ENCODE measurements at places on chromosomes 13 and 19.

DNA sequence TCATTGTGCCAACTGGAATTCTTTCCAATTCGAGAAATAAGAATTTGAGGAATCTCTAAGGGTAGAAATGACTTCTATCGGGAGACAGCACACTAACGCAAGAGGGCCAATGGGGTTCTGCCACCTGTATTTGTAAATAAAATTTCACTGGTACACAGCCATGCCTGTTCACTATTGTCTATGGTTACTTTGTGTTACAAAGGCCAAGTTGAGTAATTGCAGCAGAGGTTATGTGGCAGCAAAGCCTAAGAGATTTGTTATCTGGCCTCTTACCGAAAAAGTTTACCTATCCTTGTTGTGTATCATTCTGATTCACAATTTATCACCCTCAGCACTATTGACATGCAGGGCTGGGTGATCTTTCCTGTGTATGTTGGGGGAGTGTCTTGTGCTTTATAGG, 278.0 kb downstream of the KLF5 start:
- DNase-seq, result no peak

GRCh38 chr13:20993211-20993610, 68.2 kb downstream of the LATS2 start:
- DNase-seq, result no peak

DNA sequence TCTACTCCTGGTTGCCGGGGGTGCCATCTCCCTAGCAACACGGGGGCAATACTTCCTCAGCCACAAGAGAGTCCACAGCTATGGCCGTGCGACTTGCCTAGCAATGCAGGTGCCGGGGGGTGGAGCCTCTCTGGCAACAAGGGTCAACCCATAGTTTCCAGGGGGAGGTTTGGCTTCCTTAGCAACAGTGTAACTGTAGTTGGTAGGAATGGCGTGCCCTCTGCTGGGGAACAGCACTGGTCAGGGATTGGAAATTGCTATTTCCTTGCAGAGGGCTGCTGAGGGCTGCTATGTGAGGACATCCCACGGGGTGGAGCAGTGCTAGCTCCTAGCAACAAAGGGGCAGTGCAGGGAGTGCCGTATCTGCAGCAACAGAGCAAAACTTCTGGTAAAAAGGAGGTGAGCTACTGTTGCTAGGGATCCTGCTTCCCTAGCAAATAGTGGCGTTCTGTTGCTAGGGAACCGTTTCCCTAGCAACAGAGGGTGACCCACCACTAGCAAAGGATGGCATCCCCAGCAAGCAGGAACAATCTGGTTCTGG, 7.0 kb upstream of the TMC4 start:
- peak; percentile 40 for DNase-seq

GRCh38 chr19:32976223-32976805, 4.3 kb downstream of the FAAP24 start:
- DNase-seq, result peak; percentile 53

GRCh38 chr19:29495091-29495490, 30.7 kb upstream of the VSTM2B start:
- DNase-seq, result no peak

- DNase-seq, result no peak
Observed at GRCh38 chr19:39296055-39296645, at the start of gene IFNL1. TSS of gene IFNL1 (plus strand) at chr19:39296407. CDS start at chr19:39296422, 15 bp downstream.

DNA sequence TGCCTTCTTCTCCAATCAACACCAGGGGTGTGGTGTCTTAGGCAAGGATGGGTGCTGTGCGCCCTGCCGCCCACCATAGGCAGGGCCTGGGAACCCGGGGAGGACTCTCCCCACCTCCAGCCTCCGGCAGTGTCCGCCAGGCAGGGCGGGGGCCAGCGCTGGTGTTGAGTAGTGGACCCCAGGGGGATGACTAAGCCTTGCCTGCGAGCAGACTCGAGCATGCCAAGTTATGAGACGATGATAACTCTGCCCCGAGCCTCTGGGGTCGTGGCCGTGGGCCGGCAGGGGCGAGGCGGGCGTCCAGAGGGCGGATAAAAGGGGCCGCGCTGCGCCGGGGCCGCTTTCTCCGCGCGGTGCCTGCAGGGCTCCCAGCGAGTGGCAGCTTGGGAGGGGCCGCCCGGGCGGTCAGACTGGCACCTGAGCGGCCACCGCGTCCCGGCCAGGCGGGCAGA, at the start of gene MEDAG:
Gene MEDAG, plus strand, starts transcription at position 340 of the 452 bp plus-strand sequence. CDS start 245 bp downstream, outside the sequence.
- DNase-seq, result peak; percentile 77

- no peak for DNase-seq
Observed at GRCh38 chr19:46173886-46174480, 25.9 kb downstream of the IGFL2 start.

- DNase-seq, result no peak
Observed at GRCh38 chr19:27748551-27749152, 1464.3 kb downstream of the UQCRFS1 start.

DNA sequence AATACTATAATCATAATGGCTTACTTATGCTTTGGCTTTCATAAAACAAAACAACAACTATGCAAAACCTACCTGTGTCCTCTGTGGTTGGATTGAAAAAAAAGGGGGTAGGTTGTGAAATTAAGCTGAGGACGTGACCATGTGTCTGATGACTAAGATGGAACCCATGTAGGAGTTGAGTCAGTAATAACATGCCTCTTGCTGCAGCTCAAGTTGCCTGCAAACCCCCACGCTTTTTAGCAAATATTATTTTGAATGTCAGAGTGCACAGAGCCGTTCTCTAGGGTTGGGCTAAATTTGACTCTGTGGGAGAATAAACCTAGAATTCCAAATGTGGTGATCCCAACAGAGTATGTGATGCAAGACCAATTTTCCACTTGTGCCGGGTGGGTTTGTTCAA, 209.3 kb downstream of the KCNRG start:
- DNase-seq, result peak; percentile 70

- peak; percentile 70 for DNase-seq
Observed at GRCh38 chr13:98672947-98673613, 79.4 kb downstream of the SLC15A1 start.

GRCh38 chr19:35843676-35844481, 8.4 kb downstream of the NPHS1 start:
- no peak for DNase-seq

Data from fibroblast of upper back skin (primary cell).